D341Med (cell line): ENCODE measurements at places on chromosomes 7 and 10.

GRCh38 chr7:157150882-157151281, 12.2 kb downstream of the UBE3C start:
- DNase-seq = peak; percentile 73

GRCh38 chr10:31926160-31926559, 2.5 kb downstream of the ARHGAP12 start:
- DNase-seq = no peak

GRCh38 chr7:24440892-24441291, 132.4 kb upstream of the PALS2 start:
- no peak for DNase-seq

DNA sequence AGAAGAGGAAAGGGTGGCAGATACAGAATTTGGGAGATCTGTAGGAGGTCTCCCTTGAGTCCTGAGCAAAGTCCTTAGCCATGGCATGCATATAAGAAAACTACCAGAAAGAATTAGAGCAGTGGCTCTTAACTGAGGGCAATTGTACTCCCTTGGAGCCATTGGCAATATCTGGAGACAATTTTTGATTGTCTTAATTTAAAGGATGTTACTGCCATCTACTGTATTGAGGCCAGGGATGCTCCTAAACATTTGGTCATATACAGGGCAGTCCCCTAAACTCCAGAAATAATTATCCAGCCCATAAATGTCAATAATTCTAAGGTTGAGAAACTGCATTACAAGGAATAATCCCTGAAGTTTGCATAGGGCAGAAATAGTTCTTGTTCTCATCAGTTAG, 136.4 kb upstream of the ODAD2 start:
- DNase-seq = no peak

GRCh38 chr10:3873728-3874461, 88.9 kb upstream of the KLF6 start:
- no peak for DNase-seq

DNA sequence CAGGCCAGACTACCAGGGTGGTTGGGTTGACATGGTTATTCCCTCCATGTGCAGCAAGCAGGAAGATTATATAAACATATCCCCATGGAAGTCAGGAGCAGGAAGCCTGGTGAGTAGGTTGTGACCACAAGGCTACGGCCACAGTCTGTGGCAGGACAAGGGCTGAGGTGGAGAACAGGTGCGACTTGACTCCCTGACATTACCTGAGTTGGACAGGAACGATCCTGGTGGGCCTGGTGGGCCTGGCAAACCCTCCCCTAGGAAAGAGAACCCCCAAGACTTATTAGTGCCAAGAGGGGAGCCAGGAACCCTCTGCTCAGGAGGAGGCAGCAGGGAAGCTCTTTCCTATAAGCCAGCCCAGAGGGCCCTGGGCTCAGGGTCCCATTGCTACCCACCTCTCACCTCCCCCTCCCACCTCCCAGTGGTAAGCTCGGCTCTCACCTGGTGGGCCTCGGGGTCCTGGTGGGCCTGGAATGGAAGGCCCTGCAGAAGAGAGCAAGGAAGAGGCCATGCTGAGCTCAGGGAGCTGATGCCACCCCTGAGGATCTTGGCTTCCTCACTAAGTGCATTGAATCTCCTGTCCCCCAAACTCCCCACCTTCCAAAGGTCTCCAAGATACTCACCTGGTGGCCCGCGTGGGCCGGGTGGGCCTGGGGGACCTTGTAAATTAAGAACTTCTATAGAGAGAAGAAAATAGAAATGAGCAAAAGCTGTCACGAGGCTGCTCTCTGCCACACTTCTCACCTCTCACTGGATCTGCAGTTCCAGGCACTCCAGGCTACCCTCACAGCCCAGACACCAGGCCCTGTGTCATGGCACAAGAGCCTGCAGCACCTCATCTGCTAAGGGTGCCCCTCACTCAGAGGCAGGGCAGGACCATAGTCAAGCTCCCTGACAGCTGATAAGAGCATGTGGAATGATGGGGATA, 44.6 kb downstream of the COL17A1 start:
- no peak for DNase-seq

DNA sequence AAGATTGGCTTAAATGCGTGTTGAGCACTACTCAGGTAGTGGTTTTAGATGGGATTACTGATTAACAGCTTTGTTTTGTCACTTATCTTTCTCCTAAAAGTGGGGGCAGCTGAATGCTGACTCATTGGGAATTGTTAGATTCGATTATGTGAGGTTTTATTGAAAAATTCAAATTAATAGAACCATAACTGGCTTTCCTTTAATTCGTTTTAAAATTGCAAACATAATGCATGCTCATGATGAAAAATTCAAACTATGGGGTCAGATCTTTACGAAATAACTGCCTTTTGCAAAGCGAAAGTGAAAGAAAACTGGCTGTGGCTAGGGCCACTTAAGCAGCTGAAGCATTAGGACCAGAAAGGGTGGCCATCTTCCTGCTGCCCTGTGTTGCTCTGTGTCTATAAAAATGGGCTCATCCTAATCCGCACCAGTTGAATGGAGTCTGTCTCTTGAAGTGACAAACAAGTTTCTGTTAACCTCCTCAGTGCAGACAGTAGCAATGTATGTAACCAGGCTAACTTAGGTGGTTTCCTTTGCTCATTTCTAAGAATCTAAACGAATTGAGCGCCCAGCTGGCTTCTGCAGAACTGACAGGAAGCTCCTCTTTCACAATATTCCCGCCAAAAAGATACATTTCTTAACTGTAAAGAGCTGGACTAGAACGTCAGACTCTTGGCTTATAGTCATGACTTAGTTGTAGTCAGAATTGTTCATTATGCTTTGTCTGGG, 27.8 kb downstream of the DENND10 start:
- no peak for DNase-seq

- DNase-seq = no peak
These were observed 196.6 kb downstream of the BBS9 start for GRCh38 chr7:33325754-33326484.

- no peak for DNase-seq
These were observed 203.3 kb upstream of the HGF start for GRCh38 chr7:81973117-81973516.

- DNase-seq = no peak
These were observed 8.9 kb upstream of the ZNF777 start for GRCh38 chr7:149469806-149470205.

- DNase-seq = no peak
These were observed 80.7 kb downstream of the SPDYE5 start for GRCh38 chr7:75572814-75573213.

DNA sequence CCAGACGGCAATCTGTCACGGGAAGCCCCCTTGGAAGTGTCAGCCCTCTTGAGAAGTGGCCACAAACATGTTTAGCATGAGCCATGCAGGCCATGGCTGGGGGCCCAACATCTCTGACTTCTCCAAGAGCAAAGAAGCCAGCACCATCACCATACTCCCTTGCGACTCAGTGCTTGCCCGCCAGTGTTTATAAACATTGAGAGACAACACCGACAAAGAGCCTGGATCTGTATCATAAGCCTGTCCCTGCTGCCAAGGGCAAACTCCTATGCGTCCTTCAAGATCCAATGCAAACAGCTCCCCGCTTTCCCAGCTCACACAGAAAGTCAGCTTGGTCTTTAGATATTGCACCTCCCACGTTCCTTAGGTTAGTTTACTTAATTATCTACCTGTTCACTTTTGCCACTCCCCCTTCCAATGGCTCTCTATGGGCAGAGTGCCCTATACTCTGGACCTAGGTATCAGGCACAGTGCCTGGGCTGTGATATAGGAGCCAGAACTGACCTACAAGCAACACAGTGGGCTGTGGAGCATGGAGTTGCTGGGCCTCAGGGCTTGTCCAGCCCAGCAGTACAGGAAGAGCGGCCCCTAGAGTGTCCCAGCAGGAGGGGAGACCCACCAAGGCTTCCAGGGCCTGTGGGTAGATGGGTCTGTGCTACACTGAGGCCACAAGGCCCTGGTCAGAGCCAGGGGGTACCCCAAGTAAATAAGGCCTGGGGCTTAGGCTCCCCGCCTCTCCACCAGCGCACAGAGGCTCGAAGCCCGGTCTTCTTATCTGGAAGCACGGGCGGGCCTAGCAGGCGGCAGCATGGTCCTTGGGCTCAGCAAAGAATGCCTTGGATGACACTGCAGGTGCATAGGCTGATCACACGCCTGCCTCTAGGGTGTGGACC, 37.7 kb downstream of the CAMK2B start:
- peak; percentile 29 for DNase-seq

DNA sequence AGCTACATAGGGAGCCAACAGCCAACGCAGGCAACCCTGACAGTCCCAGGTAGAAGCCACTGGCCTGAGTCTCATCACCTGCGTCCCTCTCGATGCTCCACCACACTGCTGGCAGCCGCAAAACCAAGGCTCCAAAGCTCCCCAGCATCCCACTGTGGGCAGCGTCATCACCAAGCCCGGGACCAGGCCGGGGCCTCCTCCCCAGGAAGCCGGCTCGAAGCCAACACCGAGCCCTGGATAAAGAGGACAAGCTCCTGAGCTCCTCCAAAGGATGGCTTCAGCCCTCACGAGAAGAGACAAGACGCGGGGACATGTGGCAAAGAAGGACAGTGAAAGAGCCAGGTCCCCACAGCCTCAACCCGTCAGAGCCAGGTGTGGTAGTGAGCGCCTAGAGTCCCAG, 23.9 kb downstream of the PARD3 start:
- DNase-seq = no peak
